KBM-7 (cell line): ENCODE measurements at places on chromosomes 2 and 18.

DNA sequence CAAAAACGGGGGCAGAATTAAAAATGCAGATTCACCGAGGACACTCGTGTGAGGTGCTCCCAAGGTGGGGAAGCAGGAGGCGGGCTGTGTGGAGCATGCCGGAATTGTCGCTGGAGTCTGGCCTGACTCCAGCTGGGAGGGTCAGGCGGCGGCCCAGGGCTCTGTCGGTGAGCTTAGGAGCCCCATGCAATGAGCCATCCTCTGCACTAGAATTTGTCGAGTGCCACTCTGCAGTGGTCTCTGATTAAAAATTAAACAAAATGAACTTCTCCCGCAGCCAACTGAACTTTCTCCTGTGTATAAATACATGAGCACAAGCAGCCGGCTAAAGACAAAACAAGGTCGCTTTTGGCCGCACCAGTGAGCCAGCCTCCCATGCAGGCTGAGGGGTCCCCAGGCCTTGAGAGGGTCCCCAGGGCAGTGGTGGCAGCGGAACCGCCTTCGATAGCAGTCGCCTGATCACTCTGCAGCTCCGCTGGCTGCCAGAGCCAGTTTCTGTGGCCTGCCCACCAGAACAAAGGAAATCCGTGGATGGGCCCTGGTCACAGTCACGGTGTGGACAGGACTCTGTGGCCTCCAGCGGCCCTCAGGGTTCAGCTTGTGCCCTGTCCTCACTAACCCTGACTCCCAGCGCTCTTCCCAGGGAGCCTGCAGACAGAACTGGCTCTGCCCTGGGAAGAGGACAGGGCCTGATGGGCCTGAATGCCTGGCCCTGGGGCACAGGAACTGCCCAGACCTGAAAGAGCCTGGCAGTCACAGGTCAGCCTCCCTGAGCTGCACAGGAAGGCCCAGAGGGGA is 201.3 kb downstream of the EIPR1 start:
- no peak for DNase-seq

DNA sequence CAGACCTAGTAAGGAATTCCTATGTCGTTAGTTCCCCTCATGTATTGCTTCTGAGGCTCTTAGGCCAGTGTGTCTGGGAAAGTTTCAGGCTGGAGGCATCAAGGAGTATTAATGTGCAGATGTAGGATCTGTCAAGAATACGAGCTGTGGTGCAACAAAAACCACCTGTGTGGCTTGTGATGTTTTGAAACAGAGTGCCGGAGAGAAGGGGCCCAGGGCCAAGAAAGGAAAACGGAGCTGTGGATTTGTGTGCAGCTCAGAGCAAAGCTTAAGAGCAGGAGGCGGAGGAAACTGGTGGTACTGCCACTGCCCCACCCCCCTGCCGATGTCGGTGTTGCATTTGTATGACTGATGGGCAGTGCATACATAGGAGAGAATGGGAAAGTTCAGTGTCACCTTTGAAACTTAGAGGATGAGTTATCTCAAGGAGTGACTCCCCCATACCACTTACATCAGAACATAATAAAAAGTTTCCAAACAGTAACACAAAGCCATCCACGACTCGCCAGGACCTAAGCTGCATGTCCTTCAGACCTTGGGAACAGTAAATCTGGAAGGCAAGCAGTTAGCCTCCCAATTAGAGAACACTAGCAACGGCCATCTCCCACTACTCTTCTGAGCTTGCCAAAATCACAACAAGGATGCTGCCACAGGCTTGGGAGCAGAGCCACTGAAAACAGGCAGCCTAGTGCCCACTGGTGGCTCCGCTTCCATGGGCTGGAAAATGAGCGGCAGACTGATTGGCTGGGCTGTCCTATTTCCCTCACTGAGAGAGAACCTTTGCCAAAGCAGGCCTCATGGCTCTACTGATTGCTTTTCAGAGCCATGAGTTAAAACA is 152.7 kb upstream of the NT5C1B start:
- no peak for DNase-seq

GRCh38 chr2:239294571-239295054 is 106.2 kb downstream of the HDAC4 start:
- DNase-seq: no peak

DNA sequence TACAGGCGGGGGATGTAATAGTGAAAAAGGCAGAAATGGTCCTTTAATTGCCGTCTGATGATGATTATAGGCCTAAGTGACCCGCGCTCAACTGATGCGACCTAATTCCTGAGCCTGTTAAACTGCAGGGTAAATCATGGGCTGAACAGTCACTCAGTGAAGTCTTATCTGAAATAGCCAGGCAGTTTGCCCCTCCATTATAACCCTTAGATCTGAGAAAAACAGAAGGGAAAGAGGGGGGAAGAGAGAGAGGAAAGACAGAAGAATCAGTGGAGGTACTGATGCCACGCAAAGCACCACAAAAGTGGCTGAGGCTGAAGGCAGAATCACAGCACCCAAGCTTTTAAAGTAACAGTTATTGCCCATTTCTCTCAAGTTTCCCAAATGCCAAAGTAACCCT is 73.1 kb upstream of the DNMT3A start:
- DNase-seq: no peak

GRCh38 chr2:130874512-130874911 is 37.8 kb downstream of the ARHGEF4 start:
- no peak for DNase-seq

- DNase-seq: no peak
These were observed 247.9 kb downstream of the CLIP4 start for GRCh38 chr2:29363111-29363510.

- DNase-seq: no peak
These were observed 490.2 kb upstream of the KLHL29 start for GRCh38 chr2:22894761-22895160.

DNA sequence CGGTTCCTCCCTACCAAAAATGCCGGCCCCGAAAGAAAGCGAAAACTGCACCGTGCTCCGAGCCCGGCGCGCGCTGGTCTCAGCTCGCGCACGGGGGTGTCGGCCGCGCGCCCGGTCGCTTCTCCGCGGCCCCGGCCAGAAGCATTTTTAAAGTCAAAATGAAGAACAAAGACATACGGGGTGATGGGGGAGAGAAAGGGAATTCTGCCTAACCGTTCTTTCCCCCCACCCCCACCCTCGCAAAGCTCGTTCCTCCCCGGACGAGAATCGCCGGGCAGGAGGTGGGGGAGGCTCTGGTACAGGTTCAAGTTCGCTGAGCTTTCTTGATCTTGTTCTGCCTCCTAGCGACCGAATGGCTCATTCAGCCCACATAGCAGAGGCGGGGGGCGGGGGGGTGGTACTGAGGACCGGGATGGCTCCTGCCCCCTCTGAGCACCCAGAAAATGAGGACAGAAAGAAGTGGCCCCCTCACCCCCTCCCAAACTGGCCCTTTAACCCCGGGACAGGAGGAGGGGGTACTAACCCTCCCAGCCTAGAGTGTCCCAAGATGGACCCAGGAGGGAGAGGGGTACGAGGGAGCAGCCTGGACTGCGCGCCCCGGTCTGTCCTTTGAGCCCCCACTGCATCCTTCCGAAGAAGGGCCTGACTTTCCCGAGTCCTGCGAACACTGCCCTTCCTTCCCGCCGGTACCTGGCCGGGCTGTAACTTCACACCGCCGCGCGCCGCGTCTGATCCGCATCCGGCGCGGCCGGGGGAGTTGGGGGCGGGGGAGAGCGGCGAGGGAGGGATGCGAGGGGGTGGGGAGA is 3.1 kb downstream of the BCL11A start:
- DNase-seq: peak; percentile 93

DNA sequence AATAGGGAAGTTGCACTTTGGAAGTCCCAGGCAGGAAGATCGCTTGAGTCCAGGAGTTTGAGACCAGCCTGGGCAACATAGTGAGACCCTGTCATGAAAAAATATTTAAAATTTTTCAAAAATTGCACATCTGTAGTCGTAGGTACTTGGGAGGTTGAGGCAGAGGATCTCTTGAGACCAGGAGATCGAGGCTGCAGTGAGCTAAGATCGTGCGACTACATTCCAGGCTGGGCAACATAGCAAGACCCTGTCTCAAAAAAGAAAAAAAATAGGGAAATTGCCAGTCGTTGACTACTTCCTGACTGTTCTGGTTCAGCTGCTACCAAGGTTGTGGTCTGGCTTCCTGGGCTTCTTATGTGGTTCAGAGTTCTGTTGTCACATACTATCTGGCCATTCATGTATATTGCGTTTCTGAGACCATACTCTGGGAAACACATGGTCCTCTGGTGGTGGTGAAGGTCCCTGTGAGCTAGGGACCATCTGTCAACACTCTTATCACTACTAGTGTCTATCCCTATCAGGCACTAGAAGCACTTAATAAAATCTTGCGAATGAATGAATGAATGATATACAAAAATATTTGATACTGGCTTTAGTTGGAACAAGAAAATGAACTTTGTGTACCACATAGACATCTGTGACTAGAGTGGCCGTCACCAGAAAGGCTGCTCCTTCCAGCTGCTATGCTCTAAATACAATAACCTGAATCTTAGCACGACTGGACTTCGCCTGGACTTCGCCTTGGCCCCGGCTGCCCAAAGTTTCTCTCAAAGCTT is 861 bp upstream of the KLHL23 start:
- peak; percentile 78 for DNase-seq

DNA sequence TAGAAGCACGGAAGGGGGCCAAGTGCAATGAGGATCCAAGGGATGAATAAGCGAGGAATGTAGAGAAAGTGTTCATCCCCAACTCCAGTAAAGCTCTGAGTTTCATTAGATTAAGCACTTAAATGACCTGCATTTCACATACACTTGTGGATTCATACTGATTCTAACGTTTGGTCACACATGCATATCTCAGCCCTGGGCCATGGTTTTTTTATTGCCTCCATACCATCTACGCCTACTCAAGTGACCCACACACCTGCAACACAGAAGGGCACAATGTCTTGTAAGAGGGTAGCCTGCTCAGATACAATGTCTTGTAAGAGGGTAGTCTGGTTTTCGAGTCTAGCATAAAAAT is 566 bp upstream of the MRPS5 start:
- DNase-seq: no peak

DNA sequence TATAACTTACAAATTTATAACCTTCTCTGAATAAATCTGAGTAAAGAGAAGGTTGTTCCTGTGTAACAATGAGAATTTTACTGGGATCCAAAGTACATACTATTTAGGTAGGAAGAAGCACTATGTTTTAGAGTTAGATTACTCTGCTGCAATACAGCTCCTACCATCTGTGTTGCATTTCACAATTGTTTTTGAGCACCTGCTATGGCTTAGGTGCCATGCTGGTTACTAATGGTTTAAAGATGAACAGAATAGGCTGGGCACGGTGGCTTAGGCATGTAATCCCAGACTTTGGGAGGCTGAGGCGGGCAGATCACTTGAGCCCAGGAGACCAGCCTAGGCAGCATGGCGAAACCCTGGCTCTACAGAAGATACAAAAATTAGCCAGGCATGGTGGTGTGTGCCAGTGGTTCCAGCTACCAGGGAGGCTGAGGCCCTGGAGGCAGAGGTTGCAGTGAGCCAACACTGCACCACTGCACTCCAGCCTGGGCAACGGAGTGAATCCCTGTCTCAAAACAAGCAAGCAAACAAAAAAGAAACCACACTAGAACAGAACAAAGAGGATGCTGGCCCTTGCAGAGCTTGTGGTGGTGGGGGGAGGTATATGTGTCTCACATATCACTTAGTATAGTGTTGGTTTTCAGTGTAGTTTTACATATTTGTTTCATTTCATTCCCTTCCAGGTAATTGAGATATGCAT is 56.7 kb downstream of the SPTBN1 start:
- DNase-seq: no peak

DNA sequence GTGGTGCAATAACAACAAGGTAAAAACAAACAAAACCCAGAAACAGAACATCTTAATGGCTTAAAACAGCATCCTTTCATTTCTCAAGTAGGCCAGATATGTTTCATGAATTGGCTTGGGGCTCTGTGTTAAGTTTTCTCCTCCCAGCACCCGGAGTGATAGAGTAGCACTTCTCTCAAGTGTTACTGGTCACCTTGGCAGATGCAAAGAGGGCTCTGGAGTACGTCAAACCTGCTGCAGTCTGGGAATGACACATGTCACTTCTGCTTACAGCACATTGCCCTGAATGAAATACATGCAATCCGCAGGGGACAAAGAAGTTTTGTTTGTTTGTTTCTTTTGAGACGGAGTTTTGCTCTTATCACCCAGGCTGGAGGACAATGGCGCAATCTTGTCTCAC is 639.3 kb downstream of the CNTNAP5 start:
- DNase-seq: no peak

- no peak for DNase-seq
These were observed 315.8 kb upstream of the POU3F3 start for GRCh38 chr2:104538077-104538476.

GRCh38 chr2:128646691-128647090 is 328.0 kb upstream of the HS6ST1 start:
- no peak for DNase-seq

DNA sequence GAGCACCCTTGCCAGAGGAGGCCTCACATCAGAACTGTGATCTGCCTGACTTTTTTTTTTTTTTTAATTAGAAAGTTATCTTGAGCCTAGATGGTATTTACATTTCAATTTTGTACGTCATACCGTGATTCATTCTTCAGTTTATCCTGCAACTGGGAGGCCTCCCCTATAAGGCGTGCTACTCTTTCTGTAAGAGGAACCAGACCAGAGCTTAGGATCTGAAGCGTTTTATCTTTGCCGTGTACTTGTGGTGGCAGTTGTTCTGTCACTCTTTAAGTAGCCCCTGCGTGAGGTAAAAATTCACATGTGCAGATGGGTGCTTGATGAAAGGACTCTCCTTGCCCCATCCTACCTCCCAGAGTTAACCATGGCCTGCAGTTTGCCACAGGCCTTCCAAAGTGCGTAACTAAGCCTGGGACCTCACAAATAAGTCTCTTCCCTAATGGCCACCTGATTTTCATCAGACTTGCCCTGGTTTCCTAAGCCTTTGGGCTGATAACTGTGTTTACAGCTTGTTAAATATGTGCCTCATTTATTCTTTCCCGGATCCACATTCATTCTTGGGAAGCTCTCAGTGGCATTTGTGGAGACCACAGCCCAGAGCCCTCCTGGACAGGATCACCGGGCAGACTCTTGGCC is 96.0 kb downstream of the MTCL1 start:
- DNase-seq: no peak

- DNase-seq: no peak
These were observed 191.1 kb upstream of the ALKAL2 start for GRCh38 chr2:479031-479430.

GRCh38 chr2:217064234-217065011 is 204.6 kb upstream of the TNP1 start:
- no peak for DNase-seq

GRCh38 chr18:2967820-2968219 is 45.1 kb downstream of the LPIN2 start:
- DNase-seq: no peak

GRCh38 chr18:49563701-49564517 is 2.1 kb downstream of the LIPG start:
- DNase-seq: no peak

DNA sequence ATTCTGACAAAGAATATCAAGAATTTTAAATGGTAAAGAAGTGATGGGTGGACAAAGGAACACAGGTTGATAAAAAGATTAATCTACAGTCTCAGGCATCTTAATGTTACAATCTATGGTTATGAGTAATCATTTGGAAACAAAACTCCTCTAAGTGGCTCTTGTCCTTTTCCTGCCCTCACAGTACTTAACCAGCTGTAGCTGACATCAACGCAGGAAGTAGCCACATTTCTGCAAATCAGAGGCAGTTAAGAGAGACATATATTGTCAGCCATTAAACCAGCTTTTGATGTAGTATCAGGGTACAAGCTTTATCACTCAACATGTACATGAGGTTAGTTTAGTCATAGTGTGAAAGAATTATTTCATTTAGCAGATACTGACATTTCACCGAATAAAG is 244.6 kb downstream of the NR4A2 start:
- no peak for DNase-seq
